GM23248 (cell line): ENCODE measurements at places on chromosomes 3 and 15. TPM values are rescaled to one million over a fixed set of nuclear protein-coding genes. Genes with fewer than 3 reads are reported as not detected.

IQCF5 gene
- not detected in 2 replicates for total RNA-seq

DNA sequence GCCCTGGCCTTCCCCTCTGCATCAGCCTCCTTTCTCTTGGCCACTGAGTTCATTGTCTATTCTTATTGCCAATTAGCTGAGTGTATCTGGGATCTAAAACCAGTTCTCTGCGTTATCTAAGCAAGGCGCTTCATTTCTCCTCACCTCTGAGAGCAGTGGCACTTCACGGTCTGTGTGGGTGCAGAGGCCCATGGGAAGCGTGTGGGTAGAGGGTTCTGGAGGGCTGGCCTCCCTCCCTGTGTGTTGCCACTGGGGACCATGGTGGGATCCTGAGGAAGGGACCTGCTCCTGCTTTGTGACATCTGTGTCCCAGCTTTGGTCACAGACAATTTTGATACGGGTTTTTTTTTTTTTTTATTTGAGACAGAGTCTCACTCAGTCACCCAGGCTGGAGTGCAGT lies 32.7 kb downstream of the EDEM1 start:
- no peak for DNase-seq
- H3K4me3 ChIP-seq: no peak overlapping the region
- H3K27ac ChIP-seq: no peak overlapping the region
- H3K4me1 ChIP-seq: no peaks in the 10 kb centered on the region
- no peaks in the 10 kb centered on the region for H3K27me3 ChIP-seq

HIGD2B gene
- total RNA-seq: not detected in 2 replicates

NPAP1 gene
- not detected in 2 replicates for total RNA-seq

GRCh38 chr3:100978011-100978659 lies 15.1 kb downstream of the ABI3BP start:
- H3K36me3 ChIP-seq: no peaks in the 10 kb centered on the region
- peak; percentile 52 for DNase-seq
- peaks cover 28% of the 10 kb centered on the region for H3K4me1 ChIP-seq
- H3K4me3 ChIP-seq: no peak overlapping the region
- H3K27ac ChIP-seq: no peak overlapping the region

GRCh38 chr3:60594025-60594424 lies 657.2 kb downstream of the FHIT start:
- no peak overlapping the region for H3K27ac ChIP-seq
- H3K4me3 ChIP-seq: no peak overlapping the region
- H3K36me3 ChIP-seq: no peaks in the 10 kb centered on the region
- H3K27me3 ChIP-seq: no peaks in the 10 kb centered on the region

FAM107A gene
- total RNA-seq: 0.22 TPM in 1 of 2 replicates, not detected in the other

GRCh38 chr3:180017846-180018245 lies 18.9 kb downstream of the PEX5L start:
- no peaks in the 10 kb centered on the region for H3K27me3 ChIP-seq
- DNase-seq: no peak
- no peak overlapping the region for H3K27ac ChIP-seq
- no peak overlapping the region for H3K4me3 ChIP-seq
- no peaks in the 10 kb centered on the region for H3K36me3 ChIP-seq
- H3K4me1 ChIP-seq: no peaks in the 10 kb centered on the region

DNA sequence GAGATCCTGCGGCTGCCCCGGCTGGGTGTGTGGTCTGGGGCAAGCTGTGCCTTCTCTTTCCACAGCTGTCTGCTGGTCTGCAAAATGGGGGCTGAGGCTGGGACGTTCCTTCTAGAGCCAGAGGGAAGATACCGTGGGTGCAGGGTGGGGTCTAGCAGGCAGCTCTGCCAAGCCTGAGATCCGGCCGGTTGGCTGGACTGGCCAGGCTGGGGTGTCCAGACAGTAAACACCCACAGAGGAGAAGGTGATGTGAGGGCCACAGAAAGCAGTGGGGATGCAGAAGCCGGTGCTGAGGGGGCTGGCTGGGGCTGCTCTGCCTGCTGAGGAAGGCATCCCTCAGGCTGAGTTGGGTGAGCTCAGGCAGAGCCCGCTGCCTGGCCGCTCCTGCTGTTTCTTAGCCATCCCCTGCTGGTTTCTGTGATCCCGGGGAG lies 46.1 kb downstream of the FBLN2 start:
- DNase-seq: no peak
- no peak overlapping the region for H3K4me3 ChIP-seq
- no peaks in the 10 kb centered on the region for H3K36me3 ChIP-seq
- H3K4me1 ChIP-seq: peaks cover 26% of the 10 kb centered on the region
- H3K27ac ChIP-seq: no peak overlapping the region
- H3K27me3 ChIP-seq: no peaks in the 10 kb centered on the region

DNA sequence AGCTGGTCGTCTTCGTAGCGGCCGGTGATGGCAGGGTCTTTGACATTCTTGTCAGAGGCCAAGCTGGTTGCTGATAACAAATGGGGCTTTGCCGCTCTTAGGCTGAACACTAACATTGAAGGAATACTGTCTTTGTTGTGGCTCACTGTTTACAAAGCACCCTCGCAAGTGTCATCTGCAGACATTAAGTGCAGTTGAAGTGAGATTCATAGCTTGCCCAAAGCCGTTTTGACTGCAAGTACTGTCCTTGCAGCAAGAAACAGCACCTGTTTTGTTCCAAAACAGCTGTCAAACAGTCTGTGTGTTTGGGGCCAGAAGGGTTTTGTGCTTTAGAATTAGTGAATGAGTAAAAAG lies 568 bp downstream of the SENP2 start:
- no peaks in the 10 kb centered on the region for H3K36me3 ChIP-seq
- no peak for DNase-seq
- H3K4me1 ChIP-seq: peaks cover 16% of the 10 kb centered on the region
- H3K27me3 ChIP-seq: no peaks in the 10 kb centered on the region
- H3K4me3 ChIP-seq: peak overlapping the region; percentile 95

GRCh38 chr3:152244517-152244888 lies 24.2 kb upstream of the MBNL1 start:
- no peaks in the 10 kb centered on the region for H3K36me3 ChIP-seq
- no peak for DNase-seq
- H3K4me1 ChIP-seq: peaks cover 13% of the 10 kb centered on the region
- no peaks in the 10 kb centered on the region for H3K27me3 ChIP-seq

DNA sequence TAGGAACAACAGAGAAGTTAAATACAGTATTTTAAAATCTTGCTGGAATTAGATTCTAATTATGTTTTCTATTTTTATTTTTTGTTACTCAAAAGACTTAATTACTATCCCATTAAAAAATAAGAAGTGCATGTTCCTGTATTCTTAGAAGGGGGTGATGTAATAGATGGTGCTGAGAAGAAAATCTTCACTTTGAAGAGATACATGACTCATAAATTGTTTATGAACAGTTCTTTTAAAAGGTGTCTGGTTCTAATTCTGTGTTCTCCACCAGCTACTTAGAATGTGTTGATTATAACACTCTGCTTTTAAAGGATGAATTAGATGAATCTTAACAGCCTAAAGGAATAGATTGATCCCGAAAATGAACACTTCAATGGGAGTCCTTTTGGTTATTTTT lies 8.2 kb downstream of the RCN2 start:
- H3K4me1 ChIP-seq: peaks cover 7% of the 10 kb centered on the region
- H3K27me3 ChIP-seq: no peaks in the 10 kb centered on the region
- H3K36me3 ChIP-seq: peaks cover 12% of the 10 kb centered on the region

DNA sequence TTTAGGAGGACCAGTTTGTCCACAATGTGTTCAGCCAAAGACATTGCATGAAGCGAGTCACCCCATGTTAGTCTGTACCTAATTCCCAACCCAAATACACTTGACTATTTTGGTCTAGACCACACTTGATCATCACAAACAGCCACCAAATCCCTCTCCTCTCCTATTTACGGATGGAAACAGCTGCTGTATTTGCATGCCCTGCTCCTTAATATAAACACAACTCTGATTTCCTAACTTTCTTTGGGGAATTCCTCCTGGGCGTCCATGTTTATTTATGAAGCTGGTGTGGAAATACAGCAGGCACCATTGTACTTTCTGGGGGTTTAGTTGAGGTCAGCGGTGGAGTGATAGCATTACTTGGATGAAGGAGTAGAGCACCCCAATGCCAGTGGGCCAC lies 235.2 kb downstream of the TLE3 start:
- no peak for DNase-seq
- H3K27ac ChIP-seq: no peak overlapping the region
- H3K4me3 ChIP-seq: no peak overlapping the region
- H3K36me3 ChIP-seq: no peaks in the 10 kb centered on the region

DNA sequence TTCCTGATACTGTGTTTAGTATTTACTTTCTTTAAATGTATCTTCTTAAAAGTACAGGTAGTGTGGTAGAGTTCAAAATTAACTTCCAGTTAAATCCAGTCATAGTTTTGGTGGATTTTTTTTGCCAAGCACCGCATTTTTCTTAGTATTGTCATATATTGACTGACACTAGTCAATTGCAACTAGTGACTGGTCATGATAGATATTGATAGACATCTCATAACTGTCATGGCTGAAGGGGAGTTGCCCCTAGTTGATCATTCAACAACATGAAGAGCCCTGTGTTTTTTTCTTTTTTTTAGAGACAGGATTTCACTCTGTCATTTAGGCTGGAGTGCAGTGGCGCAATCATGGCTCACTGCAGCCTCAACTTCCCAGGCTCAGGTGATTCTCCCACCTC lies 22.1 kb downstream of the RAB8B start:
- H3K4me3 ChIP-seq: peak overlapping the region; percentile 29; the same call in 1 of the 2 replicates
- H3K27me3 ChIP-seq: no peaks in the 10 kb centered on the region
- DNase-seq: no peak
- peak overlapping the region; percentile 80 for H3K27ac ChIP-seq

GRCh38 chr3:53842436-53843194 lies 3.6 kb downstream of the CHDH start:
- no peaks in the 10 kb centered on the region for H3K36me3 ChIP-seq
- H3K4me1 ChIP-seq: no peaks in the 10 kb centered on the region
- peak; percentile 57 for DNase-seq
- no peak overlapping the region for H3K27ac ChIP-seq
- peaks cover 16% of the 10 kb centered on the region for H3K27me3 ChIP-seq
- H3K4me3 ChIP-seq: no peak overlapping the region

DNA sequence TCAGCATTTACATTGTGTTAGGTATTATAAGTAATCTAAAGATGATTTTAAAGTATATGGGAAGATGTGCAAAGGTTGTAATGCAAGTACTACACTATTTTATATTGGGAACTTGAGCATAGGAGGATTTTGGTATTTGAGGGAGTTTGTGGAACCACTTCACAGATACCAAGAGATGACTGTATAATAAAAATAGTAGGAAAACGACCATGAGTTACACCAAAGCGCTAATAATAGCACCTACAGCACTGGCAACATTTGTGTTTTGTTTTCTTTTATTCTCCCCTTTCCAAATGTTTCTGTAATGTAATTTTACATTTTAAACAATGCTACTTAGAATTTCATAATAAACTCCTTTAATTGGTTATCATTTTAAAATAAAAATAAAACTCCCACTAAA lies 10.5 kb downstream of the CNBP start:
- no peaks in the 10 kb centered on the region for H3K27me3 ChIP-seq
- peaks cover 14% of the 10 kb centered on the region for H3K4me1 ChIP-seq

GRCh38 chr3:115110830-115111229 lies 36.3 kb downstream of the ZBTB20 start:
- H3K27me3 ChIP-seq: no peaks in the 10 kb centered on the region
- DNase-seq: no peak
- H3K27ac ChIP-seq: no peak overlapping the region
- peaks cover 13% of the 10 kb centered on the region for H3K4me1 ChIP-seq
- H3K4me3 ChIP-seq: no peak overlapping the region

DNA sequence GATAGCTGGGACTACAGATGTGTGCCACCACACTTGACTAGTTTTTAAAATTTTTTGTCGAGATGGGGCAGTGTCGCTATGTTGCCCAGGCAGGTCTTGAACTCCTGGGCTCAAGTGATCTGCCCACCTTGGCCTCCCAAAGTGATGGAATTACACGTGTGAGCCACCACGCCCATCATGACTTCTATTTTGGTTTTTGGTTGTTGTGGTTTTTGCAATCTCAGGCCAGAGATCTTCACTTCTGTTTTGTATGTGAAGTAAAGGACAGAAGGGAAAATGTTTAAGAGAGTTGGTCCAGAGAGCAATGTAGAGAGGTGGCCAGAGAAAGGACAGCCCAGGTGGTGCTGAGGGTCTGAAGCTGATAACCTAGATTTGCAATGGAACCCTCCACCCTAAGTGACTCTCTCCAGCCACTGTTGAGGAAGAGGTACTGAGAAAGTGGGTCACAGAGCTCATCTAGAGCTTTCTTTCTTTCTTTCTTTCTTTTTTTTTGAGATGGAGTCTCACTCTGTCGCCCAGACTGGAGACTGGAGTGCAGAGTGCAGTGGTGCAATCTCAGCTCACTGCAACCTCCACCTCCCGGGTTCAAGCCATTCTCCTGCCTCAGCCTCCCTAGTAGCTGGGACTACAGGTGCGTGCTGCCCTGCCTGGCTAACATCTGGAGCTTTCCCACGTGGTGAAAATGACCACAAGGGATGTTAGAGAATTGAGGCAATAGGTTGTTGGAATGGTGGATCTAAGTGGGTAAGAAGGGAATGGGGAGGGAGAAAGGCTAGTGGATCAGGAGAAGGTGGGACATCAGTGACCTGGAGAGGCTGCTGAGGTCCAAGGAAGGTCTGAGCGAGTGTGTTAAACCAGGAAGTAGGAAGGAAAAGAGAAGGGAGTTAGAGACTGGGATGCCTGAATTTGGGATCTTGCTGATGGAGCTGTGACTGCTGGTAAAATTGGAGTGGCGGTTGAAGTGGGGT lies 22.4 kb upstream of the SEMA4B start:
- no peak overlapping the region for H3K4me3 ChIP-seq
- H3K36me3 ChIP-seq: no peaks in the 10 kb centered on the region
- H3K27me3 ChIP-seq: no peaks in the 10 kb centered on the region
- H3K27ac ChIP-seq: no peak overlapping the region

CCDC39 gene
- not detected in 2 replicates for total RNA-seq

DNA sequence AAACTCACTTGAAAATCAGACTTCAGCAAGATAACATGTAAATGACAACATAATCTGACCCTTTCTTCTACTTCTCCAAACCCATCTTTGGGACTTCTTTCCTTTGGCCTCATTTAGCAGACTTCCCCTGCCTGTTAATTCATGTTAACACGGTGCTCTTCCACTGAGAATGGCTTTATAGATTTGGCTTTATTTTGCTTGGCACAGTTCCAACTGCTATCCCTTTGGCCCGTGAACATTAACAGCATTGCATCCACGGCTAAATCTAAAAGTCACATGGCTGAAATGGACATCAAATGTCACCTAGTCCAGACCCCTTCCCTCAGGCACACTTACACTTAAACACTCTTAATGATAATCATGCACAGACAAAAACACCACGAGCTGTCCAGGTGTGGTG lies 3.8 kb downstream of the ZMAT3 start:
- no peak for DNase-seq
- H3K36me3 ChIP-seq: peaks cover 33% of the 10 kb centered on the region
- H3K4me1 ChIP-seq: peaks cover 19% of the 10 kb centered on the region
- H3K27me3 ChIP-seq: no peaks in the 10 kb centered on the region
- H3K4me3 ChIP-seq: no peak overlapping the region
- H3K27ac ChIP-seq: no peak overlapping the region

RTP3 gene
- not detected in 2 replicates for total RNA-seq

STARD5 gene
- 7.2 and 9.6 TPM in 2 replicates for total RNA-seq

GABRB3 gene
- total RNA-seq: not detected in 2 replicates

GOLGA8O gene
- total RNA-seq: not detected in 2 replicates

- DNase-seq: no peak
- no peaks in the 10 kb centered on the region for H3K4me1 ChIP-seq
- no peak overlapping the region for H3K4me3 ChIP-seq
- H3K27ac ChIP-seq: no peak overlapping the region
- H3K36me3 ChIP-seq: no peaks in the 10 kb centered on the region
- H3K27me3 ChIP-seq: no peaks in the 10 kb centered on the region
Observed at GRCh38 chr3:23824699-23825444, 19.1 kb downstream of the UBE2E1 start.
